Panc1 (cell line): ENCODE measurements at places on chromosomes 2 and 18. TPM values are rescaled to one million over a fixed set of nuclear protein-coding genes. Genes with fewer than 3 reads are reported as not detected.
A peak's percentile ranks its signal among the peaks of the same experiment; 100 is the strongest.

BCL2 gene
- total RNA-seq: 0.72 TPM

BMP10 gene
- total RNA-seq: not detected

CNTNAP5 gene
- not detected for total RNA-seq

NGEF gene
- 17.8 TPM for total RNA-seq

MC4R gene
- not detected for total RNA-seq

DQX1 gene
- total RNA-seq: 0.41 TPM

RABL2A gene
- 21.4 TPM for total RNA-seq

- no peak for DNase-seq
- no peaks in the 10 kb centered on the region for H3K27me3 ChIP-seq
- no peaks in the 10 kb centered on the region; the same call in 1 of the 2 replicates for H3K36me3 ChIP-seq
Observed at GRCh38 chr18:54250846-54251261, 18.5 kb upstream of the POLI start.

- peak overlapping the region; percentile 46 for H3K27ac ChIP-seq
- no peak overlapping the region for H3K4me3 ChIP-seq
- H3K4me1 ChIP-seq: peaks cover 34% of the 10 kb centered on the region
Observed at GRCh38 chr2:108587621-108588020, 53.4 kb downstream of the LIMS1 start.

GRCh38 chr2:60297296-60298005 is 256.0 kb downstream of the BCL11A start:
- H3K4me3 ChIP-seq: no peak overlapping the region
- no peaks in the 10 kb centered on the region for H3K27me3 ChIP-seq
- no peak overlapping the region for H3K27ac ChIP-seq
- H3K36me3 ChIP-seq: no peaks in the 10 kb centered on the region

DNA sequence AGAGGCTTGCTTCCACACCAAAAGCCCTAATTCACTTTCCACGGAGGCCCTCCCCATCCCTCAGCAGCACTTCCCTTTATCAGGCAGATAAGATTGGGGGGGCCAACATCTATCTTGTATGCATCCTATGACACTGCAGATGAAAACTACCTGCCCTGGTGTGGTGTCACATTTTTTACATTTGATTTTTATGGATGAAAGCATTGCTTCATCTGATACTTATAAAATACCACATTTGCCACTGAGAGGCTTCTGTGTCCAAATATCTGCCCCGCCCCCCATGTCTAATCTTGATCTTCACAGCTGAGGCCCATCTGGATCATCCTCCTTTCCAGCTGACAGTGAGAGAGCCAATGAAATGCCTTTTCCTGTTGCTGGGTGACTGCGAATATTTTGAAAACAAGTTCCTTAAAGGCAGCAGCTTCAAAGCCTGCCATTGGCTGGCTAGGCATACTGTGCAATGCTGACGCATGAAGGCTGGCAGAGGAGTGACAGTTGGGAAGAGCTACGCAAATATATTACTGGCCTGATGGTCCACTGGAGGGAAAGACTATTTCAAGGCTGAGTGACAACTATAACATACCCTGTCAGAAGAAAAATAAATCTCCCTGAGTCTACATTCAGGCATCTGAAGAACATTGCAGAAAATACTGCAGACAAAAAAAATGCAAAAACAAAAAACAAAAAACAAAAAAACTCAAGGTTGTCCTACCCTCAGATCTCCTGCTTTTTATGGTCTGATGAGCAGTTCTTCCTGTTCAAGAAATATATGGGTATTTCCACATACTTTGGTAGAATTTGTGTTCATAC is 318.7 kb downstream of the PDE11A start:
- no peak overlapping the region for H3K4me3 ChIP-seq
- H3K27ac ChIP-seq: no peak overlapping the region
- peaks cover 4% of the 10 kb centered on the region; the same call in 1 of the 2 replicates for H3K27me3 ChIP-seq

- no peak overlapping the region for H3K4me3 ChIP-seq
- no peak for DNase-seq
- no peaks in the 10 kb centered on the region; the same call in 1 of the 2 replicates for H3K4me1 ChIP-seq
- H3K27ac ChIP-seq: no peak overlapping the region
- peaks cover 10% of the 10 kb centered on the region for H3K27me3 ChIP-seq
- H3K36me3 ChIP-seq: no peaks in the 10 kb centered on the region
Observed at GRCh38 chr2:219851169-219851568, 223.7 kb downstream of the SLC4A3 start.

- no peak overlapping the region for H3K4me3 ChIP-seq
- H3K27me3 ChIP-seq: no peaks in the 10 kb centered on the region
- DNase-seq: no peak
- H3K36me3 ChIP-seq: no peaks in the 10 kb centered on the region
- H3K27ac ChIP-seq: no peak overlapping the region
Observed at GRCh38 chr18:61831071-61831470, 61.7 kb downstream of the RNF152 start.

DNA sequence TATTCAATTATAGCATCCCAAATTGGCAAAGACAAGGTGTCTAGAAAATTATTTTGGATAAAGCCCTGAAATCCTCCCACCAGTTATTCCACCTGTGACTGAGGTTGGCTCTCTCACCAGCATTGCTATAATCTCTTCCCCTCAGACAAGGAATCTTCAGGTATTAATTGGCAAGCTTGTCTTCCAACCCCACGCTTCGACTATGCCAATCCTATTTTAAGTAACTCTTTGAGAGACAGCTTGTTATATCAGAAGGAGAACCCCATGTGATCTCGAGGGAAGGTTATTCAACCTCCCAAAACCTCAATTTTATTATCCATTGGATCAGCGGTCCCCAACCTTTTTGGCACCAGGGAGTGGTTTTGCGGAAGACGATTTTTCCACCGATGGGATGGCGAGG is 54.5 kb upstream of the NEDD4L start:
- H3K27me3 ChIP-seq: no peaks in the 10 kb centered on the region
- H3K4me3 ChIP-seq: no peak overlapping the region
- H3K27ac ChIP-seq: no peak overlapping the region
- no peaks in the 10 kb centered on the region for H3K4me1 ChIP-seq

GRCh38 chr2:63665846-63666475 is 77.2 kb downstream of the MDH1 start:
- H3K4me1 ChIP-seq: no peaks in the 10 kb centered on the region
- no peak for DNase-seq
- H3K4me3 ChIP-seq: no peak overlapping the region
- no peaks in the 10 kb centered on the region for H3K36me3 ChIP-seq
- H3K27me3 ChIP-seq: peaks cover 19% of the 10 kb centered on the region

GRCh38 chr18:48064978-48065600 is 134.6 kb upstream of the SMAD2 start:
- DNase-seq: no peak
- no peak overlapping the region for H3K4me3 ChIP-seq
- no peaks in the 10 kb centered on the region for H3K4me1 ChIP-seq
- H3K36me3 ChIP-seq: no peaks in the 10 kb centered on the region

GRCh38 chr2:162243294-162243693 is at the start of gene FAP:
FAP (minus strand) TSS chr2:162243445; CDS start chr2:162243327, 118 bp downstream.
- H3K4me1 ChIP-seq: no peaks in the 10 kb centered on the region
- H3K27me3 ChIP-seq: no peaks in the 10 kb centered on the region

DNA sequence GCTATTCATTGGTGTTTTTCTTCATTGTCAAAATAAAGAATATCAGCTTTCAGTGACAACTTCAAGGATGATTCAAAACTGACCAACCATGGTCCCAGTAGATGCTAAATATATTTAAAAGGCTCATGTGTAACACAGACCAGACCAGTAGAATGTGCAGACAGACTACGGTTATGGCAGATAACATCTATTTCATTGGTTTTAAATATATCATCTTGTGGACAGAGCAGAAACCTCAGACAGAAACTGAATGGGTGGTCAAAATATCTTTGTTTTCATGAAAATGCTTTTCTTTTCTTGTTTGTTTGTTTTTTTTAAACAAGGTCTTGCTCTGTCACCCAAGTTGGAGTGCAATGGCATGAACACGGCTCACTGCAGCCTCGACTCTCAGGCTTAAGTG is 107.4 kb upstream of the CREB1 start:
- no peak overlapping the region for H3K4me3 ChIP-seq
- no peaks in the 10 kb centered on the region for H3K4me1 ChIP-seq
- H3K27me3 ChIP-seq: no peaks in the 10 kb centered on the region

- no peaks in the 10 kb centered on the region for H3K36me3 ChIP-seq
- no peak for DNase-seq
- peak overlapping the region; percentile 11; the same call in 1 of the 2 replicates for H3K27ac ChIP-seq
- no peak overlapping the region for H3K4me3 ChIP-seq
- peaks cover 21% of the 10 kb centered on the region for H3K4me1 ChIP-seq
- H3K27me3 ChIP-seq: no peaks in the 10 kb centered on the region
Observed at GRCh38 chr2:173647681-173648311, 293.1 kb downstream of the CDCA7 start.

- no peak overlapping the region for H3K4me3 ChIP-seq
- H3K27me3 ChIP-seq: no peaks in the 10 kb centered on the region; the same call in 1 of the 2 replicates
- H3K4me1 ChIP-seq: no peaks in the 10 kb centered on the region
- H3K27ac ChIP-seq: no peak overlapping the region
Observed at GRCh38 chr18:57131782-57132181, 15.1 kb upstream of the BOD1L2 start.

DNA sequence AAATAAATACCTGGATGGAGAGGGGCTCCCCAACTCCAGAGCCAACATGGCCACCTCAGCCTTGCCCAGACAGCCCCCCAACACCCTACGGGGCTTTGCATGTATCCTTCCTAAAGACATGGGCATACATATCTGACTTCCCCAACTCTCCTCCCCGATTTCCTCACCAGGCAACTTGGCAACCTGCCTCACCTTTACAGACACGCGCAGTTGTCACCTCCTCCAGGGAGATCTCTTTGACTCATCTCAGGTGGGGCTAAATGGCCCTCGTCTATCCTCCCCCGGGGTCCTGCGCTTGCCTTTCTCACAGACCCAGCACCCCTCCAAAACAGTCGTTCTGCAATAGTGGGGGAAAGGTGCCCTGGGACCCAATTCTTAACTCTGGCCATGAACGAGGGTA is 10.6 kb upstream of the BIN1 start:
- H3K36me3 ChIP-seq: no peaks in the 10 kb centered on the region
- H3K27me3 ChIP-seq: no peaks in the 10 kb centered on the region
- H3K4me3 ChIP-seq: no peak overlapping the region
- no peaks in the 10 kb centered on the region for H3K4me1 ChIP-seq

- DNase-seq: no peak
- no peaks in the 10 kb centered on the region; the same call in none of the 2 replicates for H3K4me1 ChIP-seq
- no peak overlapping the region for H3K4me3 ChIP-seq
Observed at GRCh38 chr2:238591732-238592131, 165.0 kb downstream of the ASB1 start.

DNA sequence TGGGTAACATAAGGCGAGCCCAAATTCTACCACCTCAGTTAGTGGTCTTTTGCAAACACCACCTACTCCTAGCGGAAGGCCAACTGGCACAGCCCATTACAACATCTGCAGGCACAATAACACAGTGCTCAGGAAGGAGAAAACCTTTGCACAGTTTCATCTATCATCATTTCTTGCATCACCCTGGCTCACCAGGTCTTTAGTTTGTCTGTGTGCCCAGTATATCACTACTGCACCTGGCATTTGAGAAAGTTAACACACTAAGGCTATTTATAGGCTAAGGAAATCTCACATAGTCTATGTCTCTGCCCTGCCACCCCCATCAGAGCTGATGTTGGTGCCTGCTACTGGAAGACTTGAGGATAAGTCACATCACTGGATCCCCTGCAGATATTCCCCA is 484.0 kb downstream of the SATB2 start:
- H3K27me3 ChIP-seq: no peaks in the 10 kb centered on the region
- no peak overlapping the region for H3K4me3 ChIP-seq
- no peaks in the 10 kb centered on the region for H3K36me3 ChIP-seq
- no peaks in the 10 kb centered on the region for H3K4me1 ChIP-seq

DNA sequence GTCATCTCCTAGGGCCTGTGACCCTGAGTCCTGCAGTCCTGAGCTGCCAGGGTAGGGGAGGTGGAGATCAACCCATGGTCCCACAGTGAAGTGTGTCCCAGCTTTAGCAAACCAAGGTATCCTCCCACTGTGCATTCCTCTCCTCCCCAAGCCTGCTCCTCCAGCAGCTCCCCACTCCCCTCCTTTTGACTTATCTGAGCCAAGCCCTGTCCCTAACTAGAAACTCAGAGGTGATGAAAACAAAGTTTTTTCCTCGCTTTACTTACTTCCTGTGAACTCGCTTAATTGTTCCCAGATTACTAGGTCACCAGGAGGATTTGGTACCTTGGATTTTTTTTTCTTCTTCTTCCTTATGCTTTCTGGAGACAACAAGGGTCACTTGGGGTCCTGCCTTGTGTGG is 80.8 kb downstream of the EHD3 start:
- no peaks in the 10 kb centered on the region for H3K4me1 ChIP-seq
- H3K27me3 ChIP-seq: no peaks in the 10 kb centered on the region
- no peak overlapping the region for H3K27ac ChIP-seq
- no peak overlapping the region for H3K4me3 ChIP-seq
- no peak for DNase-seq
- H3K36me3 ChIP-seq: no peaks in the 10 kb centered on the region

GRCh38 chr2:234169674-234170073 is 119.2 kb downstream of the SPP2 start:
- no peak overlapping the region for H3K4me3 ChIP-seq
- H3K27me3 ChIP-seq: no peaks in the 10 kb centered on the region
- H3K27ac ChIP-seq: peak overlapping the region; percentile 86
- H3K36me3 ChIP-seq: no peaks in the 10 kb centered on the region
- peaks cover 18% of the 10 kb centered on the region for H3K4me1 ChIP-seq
- no peak for DNase-seq

DNA sequence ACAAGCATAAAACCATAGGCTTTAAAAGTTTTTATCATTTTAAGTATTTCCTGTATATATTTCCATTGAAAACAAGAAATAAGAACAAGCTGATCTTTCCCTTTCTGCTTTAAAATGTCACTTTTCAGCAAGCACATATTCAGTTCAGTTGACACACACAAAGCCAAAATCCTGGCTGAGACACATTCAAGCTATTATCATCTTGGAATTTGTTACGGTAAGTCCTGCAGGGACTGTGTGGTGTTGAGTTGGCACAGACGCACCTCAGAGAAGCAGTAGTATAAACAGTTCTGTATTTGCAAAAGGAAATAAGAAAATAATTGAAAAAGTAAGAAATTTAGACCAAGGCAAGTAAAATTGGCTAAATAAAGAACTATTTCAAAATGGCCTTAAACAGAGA is 10.4 kb upstream of the DAW1 start:
- H3K4me1 ChIP-seq: peaks cover 8% of the 10 kb centered on the region
- no peak overlapping the region for H3K27ac ChIP-seq
- DNase-seq: no peak
- no peaks in the 10 kb centered on the region for H3K27me3 ChIP-seq
- no peaks in the 10 kb centered on the region for H3K36me3 ChIP-seq
